Hepatocyte (in vitro differentiated cells): ENCODE measurements at places on chromosomes 3 and 15. TPM values are rescaled to one million over a fixed set of nuclear protein-coding genes. Genes with fewer than 3 reads are reported as not detected.
A peak's percentile ranks its signal among the peaks of the same experiment; 100 is the strongest.

GRCh38 chr3:38773528-38773927, 42.5 kb downstream of the SCN10A start:
- no peak for DNase-seq

Gene CIB1
- polyA plus RNA-seq = 161 and 163 TPM in 2 replicates

DNA sequence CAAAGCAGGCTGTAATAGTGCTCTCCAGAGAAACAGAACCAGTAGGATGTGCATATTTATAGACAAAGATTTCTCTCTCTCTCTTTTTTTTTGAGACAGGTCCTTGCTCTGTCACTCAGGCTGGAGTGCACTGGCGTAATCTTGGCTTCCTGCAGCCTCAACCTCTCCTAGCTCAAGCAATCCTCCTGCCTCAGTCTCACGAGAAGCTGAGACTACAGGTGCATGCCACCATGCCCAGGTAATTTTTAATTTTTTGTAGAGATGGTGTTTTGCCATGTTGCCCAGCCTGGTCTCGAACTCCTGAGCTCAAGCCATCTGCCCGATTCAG, 67.1 kb upstream of the CHD2 start:
- DNase-seq = no peak

Gene ADGRG7
- 2.5 and 4.9 TPM in 2 replicates for polyA plus RNA-seq

- DNase-seq = peak; percentile 100
Measured at GRCh38 chr3:100708989-100709841, at the start of gene TFG. Gene TFG, plus strand, starts transcription at chr3:100709494. Its CDS starts 4,192 bp downstream, at chr3:100713686.

- DNase-seq = peak; percentile 15
Measured at GRCh38 chr3:135528413-135529015, 437.0 kb upstream of the PPP2R3A start.

GRCh38 chr3:147215660-147216059, 190.7 kb downstream of the ZIC4 start:
- no peak for DNase-seq

DNA sequence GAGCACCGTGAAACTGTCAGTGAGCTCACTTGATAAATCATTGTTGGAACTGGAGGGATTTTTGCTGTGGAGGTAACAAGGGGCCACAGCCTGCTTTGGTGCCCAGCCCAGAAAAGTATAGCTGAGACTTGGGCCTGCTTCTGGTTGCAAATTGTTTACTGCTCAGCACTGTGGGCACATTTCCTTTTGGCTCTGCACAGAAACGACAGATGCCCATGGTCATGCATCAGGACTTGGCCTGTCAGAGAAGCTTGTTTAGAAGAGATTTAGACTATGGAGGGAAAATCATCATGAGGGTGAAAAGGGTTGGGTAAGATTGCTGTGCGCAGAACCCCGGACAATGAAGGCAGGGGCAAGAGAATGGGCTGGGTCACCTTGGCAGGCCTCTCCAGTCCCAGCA, 286.1 kb upstream of the CTNNB1 start:
- DNase-seq = no peak

DNA sequence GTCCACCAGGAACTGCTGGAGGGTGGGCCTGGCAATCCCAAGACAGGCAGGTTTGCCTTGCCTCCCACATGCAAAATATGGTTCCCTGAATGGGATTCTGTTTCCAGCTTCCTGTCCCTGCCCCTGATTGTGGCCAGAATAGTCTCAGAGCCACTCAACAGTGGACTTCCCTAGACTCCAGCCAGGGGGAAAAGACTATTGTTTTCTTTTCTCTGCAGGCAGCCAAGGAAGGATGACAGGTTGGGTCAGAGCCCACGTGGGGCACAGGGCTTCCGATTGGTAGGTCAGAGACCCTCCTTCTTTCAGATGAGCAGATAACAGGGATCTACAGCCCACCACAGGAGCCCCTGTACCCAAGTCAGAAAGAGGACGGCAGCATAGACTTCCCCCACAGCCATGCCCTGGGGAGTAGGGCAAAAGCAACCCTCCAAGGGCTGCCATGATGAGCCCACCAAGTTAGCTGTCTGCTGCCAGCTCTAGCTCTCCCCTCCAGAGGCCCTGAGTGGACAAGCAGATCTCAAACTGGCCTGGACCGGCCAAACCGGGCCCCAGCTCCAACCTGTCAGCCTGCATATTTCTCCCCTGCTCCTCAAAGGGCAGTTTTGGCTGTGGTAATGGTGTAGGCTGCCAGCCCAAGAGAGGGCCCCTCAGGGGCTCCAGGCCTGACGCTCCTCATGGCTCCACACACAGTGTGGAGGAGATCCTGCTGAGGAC, 6.4 kb downstream of the TLR9 start:
- DNase-seq = no peak

Gene ATP2B2
- 0.66 and 0.75 TPM in 2 replicates for polyA plus RNA-seq

Gene NOX5
- not detected in 2 replicates for polyA plus RNA-seq

Gene ENTPD3
- 2.4 and 2.6 TPM in 2 replicates for polyA plus RNA-seq

DNA sequence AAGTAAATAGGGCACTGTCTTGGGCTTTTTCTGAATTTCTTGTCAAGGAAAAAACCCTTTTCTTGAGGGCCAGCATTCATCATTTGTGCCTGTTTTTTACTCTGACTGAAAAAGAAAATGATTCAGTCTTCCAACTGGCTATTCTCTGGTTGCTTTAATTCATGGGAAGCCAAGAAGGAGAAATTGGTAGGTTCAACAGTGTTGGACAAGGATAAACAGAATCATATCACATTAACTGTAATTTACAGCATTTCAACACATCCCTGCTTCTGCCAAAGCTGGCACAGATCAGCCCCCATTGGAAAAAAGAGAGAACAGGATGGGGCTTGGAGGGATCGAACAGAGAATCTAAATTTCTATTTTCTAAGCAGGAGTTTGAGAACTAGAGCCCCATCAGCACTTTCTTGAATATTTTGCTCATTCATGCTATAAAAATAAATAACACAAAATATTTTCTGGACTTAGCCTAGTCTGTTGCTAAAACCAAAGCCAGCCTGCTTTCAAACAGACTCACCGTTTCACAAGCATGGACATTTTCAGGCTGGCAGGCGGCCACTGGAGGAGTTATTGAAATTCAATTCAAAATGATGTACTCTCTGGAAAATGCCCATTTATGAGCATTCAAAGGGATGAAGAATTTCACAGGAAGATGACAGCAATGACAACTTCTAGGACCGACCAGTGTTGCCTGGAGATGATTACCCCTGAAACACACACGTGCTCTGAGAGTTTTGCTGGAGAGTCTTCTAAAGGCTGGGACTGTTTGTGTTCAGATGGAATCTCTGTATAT, 181.2 kb downstream of the WNT5A start:
- no peak for DNase-seq

DNA sequence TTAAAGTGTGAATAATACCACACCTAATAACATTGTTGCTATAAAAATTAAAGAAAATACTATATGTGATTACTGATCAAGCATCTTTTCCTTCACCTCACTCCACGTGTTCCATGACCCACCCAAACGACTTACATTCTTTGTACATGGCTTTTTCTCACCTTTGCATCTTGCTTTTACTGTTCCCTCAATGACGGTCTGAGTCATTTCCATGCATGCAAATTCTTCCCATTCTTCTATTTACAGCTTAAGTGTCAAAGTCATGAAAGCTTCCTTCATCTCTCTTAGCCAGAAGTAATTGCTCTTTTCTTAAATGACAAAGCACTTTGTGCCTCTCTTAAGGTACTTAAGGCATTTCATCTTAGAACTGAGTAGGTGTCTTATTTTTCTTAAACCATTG, 64.0 kb downstream of the GREM1 start:
- DNase-seq = no peak

Gene GPR149
- 0.21 TPM in 1 of 2 replicates, not detected in the other for polyA plus RNA-seq

GRCh38 chr15:96336596-96337364, 6.3 kb downstream of the NR2F2 start:
- DNase-seq = no peak

- DNase-seq = no peak
Measured at GRCh38 chr3:79047581-79047980, 720.2 kb downstream of the ROBO1 start.

GRCh38 chr3:65593780-65594752, 444.7 kb downstream of the MAGI1 start:
- DNase-seq = no peak

Gene ARNT2
- polyA plus RNA-seq = 3.9 and 4.7 TPM in 2 replicates

Gene ST8SIA2
- 1.1 and 1.7 TPM in 2 replicates for polyA plus RNA-seq

DNA sequence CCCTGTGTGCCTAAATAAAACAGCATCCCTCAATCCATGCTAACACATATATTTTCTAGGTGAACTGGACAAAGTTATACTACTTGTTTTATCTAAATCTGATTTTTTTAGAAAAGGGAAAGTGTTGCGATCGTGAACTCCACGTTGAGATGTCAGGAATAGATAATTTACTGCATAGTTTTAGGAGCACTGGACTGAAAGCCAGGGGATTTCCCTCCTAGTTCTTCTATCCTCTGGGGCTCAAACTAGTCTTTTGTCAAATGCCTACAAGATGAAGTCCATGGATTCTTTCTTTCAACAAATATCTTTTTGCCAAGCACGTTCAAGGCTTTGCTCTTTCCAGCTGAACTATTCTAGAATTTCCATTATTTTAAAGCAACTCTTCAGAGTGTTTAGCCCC, 617 bp upstream of the HPS3 start:
- no peak for DNase-seq

DNA sequence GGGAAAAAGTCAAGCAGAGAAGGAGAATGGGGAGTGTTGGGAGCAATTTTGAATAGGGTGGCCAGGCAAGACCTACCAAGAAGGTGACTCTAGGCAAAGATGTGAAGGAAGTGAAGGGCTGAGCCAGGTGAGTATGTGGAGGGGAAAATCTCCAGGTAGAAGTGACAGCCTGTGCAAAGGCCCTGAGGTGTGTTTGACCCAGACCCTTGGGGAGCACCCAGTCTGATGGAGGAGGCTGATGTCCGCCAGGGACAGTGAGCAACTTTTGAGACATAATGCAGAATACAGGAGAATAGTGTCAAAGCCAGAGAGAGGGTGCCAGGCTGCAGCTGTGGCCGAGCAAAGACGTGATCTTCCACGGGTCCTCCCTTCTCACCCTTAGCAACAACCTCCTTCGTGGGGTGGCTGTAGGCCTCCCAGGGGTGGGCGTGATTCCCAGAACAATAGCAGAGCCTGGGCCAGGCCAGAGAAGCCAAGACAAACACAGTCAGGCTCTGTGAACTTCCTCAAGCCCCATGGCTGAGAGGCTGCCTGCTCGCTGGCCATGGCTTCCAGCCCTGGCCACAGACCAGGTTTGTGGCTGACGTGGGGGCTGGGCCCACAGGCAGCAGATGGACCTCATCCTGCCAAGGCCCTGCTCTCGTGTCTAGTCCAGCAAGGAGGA, 58.1 kb downstream of the SLC6A6 start:
- DNase-seq = no peak

GRCh38 chr15:61195116-61196002, 33.7 kb downstream of the RORA start:
- DNase-seq = peak; percentile 60

Gene ADAMTS9
- polyA plus RNA-seq = 56.9 and 64.3 TPM in 2 replicates

Gene PRICKLE2
- polyA plus RNA-seq = 8.5 TPM in 2 replicates

DNA sequence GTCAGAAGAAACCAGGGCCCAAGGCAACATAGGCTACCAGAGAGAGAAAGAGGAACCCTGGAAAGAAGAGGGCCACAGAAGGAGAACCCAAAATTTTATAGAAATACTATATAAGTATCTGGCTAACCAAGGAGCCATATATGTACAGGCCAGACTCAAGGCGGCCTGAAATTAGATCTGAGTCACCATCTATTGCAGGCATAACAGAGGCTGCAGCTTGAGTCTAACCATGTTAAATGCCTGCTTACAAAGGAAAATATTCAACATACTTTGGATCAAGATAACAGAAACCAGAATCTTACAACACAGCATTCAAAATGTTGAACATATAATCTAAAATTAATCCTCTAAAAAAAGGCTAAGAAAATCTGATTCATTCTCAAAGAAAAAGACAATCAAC, 23.1 kb downstream of the IGSF11 start:
- no peak for DNase-seq

DNA sequence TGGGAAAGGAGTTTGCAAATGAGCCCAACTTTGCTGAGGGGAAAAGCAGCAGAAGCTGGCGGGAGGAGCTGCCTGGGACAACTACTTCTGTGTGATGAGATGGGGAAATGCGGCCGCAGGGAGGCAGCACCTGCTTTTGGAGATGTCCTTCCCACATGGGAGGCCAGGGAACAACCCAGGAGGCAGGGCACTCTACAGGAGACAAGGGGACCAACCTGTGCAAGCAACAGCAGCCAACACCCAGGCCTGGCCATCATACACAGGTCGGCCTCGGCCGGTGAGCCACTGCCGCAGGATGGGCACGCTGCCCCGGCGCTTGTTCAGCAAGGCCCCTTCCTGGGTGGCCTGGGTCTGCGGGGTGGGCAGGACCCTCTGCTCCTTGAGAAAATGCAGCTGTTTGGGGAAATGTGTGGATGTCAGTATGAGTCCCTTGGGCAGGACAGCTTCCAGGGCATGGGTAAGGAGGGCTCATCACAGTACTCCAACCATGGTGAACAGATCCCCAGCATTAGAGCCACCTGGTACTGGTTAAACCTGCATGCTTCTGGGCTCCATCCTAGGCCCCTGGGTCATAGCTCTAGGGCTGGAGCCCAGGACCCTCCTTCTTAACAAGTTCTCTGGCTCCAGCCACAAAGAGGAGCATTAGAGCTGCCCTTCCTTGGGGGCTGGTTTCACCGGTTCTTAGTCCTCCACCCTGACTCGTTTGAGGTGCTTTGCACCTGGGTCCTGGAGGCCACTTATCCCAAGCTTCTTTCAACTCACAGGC, 11.6 kb downstream of the EPB42 start:
- DNase-seq = peak; percentile 33

- no peak for DNase-seq
Measured at GRCh38 chr3:141020143-141020830, 30.9 kb upstream of the SPSB4 start.

GRCh38 chr3:46006238-46007032, 10.8 kb upstream of the FYCO1 start:
- DNase-seq = peak; percentile 15

DNA sequence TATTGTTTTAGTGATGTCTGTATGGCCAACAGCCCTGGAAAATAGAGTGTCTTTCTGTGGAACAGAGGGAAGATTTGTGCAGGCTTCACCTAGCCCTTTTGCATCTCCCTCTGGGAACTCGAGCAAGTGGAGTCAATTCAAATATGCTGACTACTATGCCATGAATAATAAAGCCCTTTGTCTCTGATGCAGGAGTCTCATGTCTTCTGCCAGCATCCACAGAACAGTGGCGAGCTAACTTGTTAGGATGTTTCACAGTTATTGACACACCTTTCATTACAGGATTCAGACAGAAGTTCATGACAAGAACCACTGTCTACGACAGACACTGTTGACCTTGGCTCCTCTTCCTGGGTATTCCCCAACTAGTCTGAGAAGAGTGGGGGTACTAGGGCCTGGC, 15.6 kb upstream of the CCDC54 start:
- DNase-seq = no peak

- peak; percentile 82 for DNase-seq
Measured at GRCh38 chr15:33700695-33701303, 267.5 kb upstream of the CHRM5 start.

DNA sequence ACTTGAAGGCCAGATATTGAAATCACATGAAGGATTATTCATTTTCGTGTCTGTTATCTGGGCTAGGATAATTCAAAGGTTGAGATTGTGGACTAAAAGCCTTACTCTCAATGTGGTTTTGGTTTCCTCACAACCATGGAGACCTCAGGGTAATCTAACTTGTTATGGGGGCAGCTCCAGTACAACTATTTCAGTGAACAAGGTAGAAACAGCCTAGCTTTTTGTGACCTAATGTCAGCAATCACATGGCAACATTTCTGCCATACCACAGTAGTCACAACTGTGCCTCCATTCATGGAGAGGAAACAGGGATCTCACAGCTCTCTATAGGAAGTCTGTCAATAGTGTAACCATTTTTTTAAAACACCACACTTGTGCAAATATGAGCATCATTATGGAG, 62.4 kb upstream of the RARB start:
- peak; percentile 19 for DNase-seq

Gene CCDC54
- polyA plus RNA-seq = 0.52 and 0.89 TPM in 2 replicates

Gene MASP1
- polyA plus RNA-seq = 18.1 and 23.3 TPM in 2 replicates
